ENCODE measurements at places on chromosomes 5 and 9.

GRCh38 chr9:120951960-120952618 lies 25.5 kb upstream of the TRAF1 start:
- DNase-seq = no peak

- DNase-seq = no peak
Measured at GRCh38 chr5:118762291-118762690, 226.1 kb downstream of the DTWD2 start.

- no peak for DNase-seq
Measured at GRCh38 chr5:154320224-154321089, 125.3 kb upstream of the SAP30L start.

GRCh38 chr5:141172381-141173204 lies at the start of gene PCDHB7:
Gene PCDHB7 (plus strand): TSS chr5:141172644. CDS start chr5:141172836, 192 bp downstream.
- DNase-seq = no peak

- no peak for DNase-seq
Measured at GRCh38 chr9:116736399-116737151, 49.5 kb downstream of the TRIM32 start.

DNA sequence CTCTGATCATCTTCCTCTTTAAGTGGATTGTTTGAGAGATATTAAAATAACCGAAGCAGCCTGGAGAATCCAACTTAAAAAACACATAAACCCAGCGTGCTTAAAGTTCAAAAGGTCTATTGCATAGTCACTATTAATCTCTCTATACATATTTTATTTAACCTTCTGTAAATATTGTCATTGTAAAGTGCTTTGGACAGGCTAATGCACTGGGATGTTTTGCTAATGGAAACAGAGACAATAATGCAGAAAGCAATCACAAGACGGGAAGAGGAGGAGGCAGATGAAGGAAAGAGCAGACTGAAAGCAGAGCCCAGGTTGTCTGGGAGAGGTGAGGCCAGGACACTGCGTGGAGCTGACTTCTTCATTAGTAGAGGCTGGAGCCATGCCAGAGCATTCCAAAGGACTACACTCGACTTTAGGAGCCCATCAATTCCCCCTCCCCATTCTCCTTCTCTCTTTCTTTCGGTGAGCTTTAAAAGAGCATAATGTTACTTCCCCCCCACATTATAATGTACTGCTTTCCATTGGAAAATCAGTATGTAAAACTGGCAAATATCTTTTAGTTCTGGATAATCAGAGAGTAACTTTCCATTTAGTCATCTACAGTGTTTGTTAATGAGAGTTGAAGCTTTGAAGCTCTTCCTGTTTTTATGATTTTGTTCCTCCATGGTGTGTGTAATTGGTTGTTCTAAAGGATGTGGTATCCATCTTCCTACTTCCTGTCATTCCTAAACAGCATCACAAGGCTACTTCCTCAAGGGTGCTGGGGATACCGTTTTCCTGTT lies 307.3 kb upstream of the MPDZ start:
- DNase-seq = no peak

- DNase-seq = no peak
Measured at GRCh38 chr5:154483654-154484392, 5.8 kb upstream of the HAND1 start.

DNA sequence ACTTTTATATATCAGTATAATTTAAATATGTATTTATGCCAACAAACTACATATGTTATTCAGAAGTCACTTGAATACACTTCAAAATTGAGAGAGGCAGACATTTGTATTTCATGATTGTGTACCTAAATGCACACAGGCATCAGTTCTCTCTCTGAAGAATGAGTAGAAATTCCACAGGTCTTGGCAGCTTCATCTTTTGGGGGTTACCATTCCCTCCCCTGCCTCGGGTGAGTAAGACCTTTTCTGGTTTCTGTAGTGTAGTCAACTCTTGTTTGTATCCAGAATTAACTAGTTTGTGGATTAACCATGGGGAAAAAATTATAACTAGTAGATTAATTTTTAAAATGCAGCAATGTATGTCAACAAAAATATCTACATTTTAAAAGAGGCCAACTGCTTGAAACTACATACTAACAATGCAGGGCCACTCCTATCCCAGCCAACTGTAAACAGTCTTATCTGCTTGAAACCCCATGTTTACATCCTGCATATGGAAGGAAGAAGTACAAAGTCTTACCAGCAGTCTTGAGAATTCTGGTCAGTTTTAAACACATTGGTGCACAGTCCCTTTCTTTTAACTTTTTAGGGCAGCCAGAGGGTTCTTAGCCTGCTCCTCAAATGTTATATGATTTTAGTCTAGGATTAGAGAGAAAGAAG lies 339.6 kb upstream of the KIF2A start:
- no peak for DNase-seq

DNA sequence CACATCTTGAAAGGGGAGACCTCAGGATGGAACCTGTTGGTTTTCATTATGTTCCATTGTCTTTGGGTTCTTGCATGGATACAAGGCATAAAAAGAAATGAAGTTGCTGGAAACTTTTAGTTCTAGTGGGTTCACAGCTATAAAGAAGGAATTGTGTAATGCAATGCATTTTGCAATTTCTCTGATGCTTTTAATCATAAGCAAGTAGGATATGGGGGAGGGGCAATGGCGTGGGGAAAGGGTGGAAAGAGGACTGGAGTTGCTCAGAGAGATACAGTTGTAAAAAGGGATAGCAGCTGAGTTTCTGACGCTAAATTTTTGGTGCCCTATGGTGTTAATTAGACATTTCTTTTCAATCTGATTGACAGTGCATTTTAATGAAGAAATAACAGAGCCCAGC lies 88.6 kb upstream of the FANCC start:
- DNase-seq = no peak

DNA sequence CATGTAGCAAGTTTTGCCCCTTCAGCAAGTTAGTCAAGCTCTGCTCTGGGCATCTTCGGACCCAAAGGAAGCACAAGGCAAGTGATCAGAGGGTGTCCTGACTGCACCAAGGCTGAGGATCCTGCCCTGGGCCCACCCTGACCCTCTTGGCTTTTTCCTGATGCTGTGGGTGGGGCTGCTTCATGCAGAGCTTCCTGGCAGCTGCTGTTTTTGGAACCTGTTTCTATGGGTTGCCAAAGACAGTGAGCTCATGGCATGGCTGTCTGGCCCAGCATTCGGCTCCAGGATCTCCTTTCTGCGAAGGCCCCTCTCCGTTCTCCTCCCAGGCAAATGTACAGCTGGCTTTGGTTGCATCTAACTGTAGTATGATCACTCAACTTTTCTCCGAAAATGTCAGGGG lies 497.9 kb downstream of the ARHGEF28 start:
- no peak for DNase-seq

GRCh38 chr5:155103146-155103545 lies 89.6 kb downstream of the KIF4B start:
- DNase-seq = no peak

DNA sequence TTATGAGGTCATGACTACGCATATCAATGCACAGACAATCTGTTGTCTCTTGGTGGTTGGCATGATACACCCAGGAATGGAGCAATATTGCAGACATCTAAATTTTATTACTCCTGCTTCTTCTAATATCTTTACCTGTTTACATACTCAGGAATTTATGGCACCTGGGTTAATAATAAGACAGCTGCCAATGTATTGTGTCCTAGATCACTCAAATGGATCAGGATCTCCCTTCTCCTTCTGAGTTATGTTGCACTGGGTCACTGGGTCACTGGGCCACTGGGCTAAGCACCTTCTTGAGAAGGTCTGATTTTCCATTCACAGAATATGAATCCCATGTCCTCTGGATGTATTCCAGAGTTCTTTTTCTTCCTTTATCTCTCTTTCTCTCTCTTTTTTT lies 41.8 kb downstream of the CCL28 start:
- no peak for DNase-seq

- DNase-seq = no peak
Measured at GRCh38 chr5:152572812-152573211, 167.7 kb upstream of the NMUR2 start.

GRCh38 chr5:135065306-135066265 lies 31.6 kb upstream of the PITX1 start:
- no peak for DNase-seq

- peak; percentile 15 for DNase-seq
Measured at GRCh38 chr5:157214861-157215513, 34.3 kb downstream of the ITK start.

- DNase-seq = no peak
Measured at GRCh38 chr9:7375013-7375511, 424.5 kb downstream of the DMAC1 start.

DNA sequence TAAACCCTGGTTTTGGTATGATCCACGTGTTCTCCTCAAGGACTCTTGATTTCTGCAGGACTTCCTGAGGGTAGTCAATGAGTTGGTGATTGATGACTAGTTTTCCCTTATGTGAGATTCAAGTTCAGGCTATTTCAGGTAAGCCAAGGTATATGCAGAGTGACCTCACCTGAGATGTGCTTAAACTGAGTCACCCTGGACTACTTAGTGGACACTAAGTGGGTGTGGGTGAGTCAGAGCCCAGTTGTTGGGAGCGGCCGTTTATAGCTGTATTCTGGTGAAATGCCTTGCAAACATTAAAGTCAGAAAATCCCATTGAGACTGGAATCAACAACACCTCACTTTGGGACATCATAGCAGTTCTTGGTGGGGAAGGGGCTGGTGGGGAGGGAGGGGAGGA lies 62.9 kb downstream of the SLC28A3 start:
- no peak for DNase-seq

GRCh38 chr9:121213136-121213806 lies 11.6 kb upstream of the RAB14 start:
- peak; percentile 57 for DNase-seq

DNA sequence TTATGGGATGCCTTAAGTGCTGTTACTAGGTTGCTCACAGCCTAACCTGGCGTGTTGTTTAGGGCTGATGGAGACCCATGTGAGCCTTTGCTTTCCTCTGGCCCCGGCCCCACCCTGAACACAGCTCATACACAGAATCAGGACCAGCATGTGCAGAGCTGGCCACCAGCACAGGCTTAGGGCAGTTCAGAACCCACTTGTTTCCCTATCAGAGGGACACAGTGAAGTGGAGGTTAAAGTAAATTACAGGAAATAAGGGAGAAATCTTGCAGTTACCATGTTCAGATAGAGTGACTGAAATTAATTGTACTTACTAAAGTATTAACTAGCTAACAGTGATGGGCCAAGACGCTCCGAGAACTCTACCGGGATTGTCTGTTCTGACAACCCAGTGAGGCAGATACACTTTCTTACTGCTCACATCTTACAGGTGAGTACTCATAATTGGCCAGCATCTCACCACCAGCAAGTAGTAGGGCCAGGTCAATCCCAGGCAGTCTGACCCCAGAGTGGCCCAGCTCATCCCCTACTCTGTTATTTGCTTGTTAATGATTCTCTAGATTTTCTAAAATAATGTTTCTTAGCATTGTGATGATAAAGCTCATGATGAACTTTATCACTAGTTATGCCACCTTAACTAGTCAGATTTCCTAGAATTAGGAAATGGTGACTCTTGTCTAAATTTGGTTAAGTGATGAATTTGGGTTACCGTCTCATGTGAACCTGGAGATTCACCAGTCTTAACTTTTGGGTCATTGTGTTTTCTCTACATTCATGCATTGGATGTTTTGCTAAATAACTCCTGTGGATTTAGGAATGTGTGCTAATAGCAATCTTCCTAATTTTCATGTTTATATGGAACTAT lies 15.4 kb downstream of the CCT5 start:
- DNase-seq = no peak

GRCh38 chr5:72790186-72790585 lies 26.3 kb upstream of the TNPO1 start:
- no peak for DNase-seq
